ENCODE measurements at places on chromosomes 5 and 9.

- no peak for DNase-seq
Observed at GRCh38 chr5:167902298-167902697, 389.1 kb upstream of the WWC1 start.

GRCh38 chr9:130518943-130519799 is 60.2 kb upstream of the FUBP3 start:
- DNase-seq, result no peak

GRCh38 chr5:126053630-126054029 is 369.6 kb upstream of the GRAMD2B start:
- no peak for DNase-seq

- DNase-seq, result peak; percentile 50
Observed at GRCh38 chr9:106286249-106286648, 576.7 kb upstream of the ZNF462 start.

DNA sequence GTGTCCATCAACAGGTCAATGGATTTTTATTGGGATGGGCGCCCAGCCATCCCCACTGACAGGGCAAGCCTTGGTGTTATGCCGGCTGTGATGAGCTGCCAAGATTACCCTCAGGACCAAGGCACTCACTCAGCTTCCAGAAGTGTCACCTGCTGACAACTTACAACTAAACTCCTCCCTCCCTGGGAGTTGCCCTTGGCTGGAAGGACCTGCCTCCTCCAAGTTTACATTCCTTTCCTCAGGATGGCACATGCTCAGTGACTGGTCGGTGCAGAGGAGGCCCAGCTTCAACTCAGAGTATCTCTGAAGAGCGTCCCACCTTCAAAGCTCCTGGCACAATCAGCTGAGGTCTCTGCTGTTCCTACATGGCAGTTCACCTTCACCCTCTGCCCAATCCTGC is 52.5 kb upstream of the ZBTB43 start:
- DNase-seq, result no peak

DNA sequence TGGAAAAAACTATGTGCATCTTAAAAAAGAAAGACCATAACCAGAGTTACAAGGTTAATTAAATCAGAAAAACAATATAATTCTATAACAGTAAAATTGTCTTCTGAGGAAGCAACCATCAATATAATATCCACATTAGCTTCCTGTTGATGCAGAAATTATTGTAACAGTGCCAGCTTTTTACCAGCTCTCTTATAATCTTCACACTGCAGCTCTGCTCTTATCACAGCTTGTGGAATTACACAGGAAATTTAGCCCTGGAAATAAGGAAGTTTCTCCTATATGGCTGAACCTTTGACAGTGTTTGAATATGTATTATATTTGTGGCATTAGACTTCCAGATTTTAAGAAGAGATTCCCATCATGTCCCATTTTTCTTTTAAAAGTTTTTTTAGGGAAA is 49.1 kb upstream of the TEK start:
- DNase-seq, result peak; percentile 89

- DNase-seq, result no peak
Observed at GRCh38 chr9:101691657-101692056, 46.8 kb downstream of the GRIN3A start.

DNA sequence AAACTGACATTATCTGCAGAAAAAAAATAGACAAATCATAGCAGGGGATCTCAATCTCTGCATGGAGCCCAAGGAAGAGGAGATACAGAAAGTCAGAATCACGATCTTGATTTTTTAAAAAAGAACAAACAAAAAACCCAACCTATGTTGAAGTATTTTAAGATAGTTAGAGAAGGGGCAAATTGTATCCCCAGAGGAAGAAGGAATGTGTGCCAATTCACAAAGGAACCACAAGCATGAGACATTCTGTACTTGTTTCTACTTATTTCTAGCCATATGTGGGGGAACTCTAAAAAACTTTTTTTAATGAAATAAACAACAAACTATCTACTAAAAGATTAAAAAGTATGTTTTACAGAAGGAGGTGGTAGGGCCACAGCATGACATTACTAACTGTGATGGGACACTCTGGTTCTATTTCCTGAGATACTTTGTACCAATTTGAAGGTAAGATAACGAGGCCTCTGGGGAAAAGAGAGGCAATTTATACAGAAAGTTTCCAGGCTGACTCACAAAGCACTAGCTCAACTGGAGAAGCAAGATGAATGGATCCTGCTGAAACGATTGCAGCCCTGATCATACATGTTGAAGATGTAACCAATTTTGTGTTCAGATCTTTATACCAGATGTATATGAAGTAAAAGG is 22.5 kb downstream of the RANBP3L start:
- DNase-seq, result no peak

DNA sequence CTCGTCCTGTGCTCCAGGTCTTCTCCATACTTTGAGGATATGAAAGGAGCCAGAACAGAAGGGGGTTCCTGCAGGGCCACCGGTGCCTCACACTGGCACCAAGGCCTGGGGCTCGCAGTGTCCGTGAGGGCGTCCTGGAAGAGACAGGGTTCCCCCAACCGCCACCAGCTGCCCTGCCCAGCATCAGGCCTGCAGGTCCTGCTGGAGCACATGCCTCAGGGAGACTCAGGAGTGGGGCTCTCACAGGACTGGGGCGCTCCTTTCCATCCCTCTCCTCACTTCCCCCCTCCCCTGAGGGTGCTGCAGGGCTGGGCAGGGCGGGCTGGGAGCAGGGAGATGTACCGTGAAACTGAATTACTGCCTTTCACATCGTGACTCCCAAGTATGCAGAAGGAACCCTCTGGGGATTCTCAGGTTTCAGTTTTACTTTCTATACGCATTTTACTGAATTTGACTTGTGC is 31.7 kb downstream of the CEP72 start:
- DNase-seq, result no peak

DNA sequence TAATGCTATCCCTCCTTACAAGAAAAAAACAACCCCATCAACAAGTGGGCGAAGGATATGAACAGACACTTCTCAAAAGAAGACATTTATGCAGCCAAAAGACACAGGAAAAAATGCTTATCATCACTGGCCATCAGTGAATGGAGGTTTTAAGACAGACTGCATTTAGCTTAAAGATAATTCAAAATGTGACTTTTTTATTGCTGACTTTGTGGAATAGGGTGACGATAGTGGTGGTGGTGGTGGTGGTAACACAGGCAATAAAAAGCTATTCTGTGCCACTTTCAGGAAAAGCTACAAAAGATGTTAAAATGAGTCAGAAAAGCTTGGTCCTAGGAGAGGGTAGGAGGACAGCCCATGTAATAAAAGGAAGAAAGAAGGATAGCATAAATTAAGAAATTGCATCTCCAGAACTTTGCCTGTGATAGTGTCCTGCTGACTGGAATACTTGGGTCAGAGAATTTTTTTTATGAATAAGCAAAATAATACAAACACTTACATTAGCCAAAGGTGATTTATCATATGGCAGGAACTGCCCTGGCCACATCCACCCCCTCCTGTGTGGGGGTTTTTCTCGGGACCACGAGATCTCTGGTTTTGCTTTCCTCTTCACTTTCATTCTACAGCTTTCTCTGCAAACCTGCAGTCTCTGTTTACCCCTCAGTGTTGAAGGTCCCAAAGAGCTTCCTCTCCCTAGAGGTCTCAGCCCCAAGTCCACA is 186.7 kb downstream of the DRD1 start:
- DNase-seq, result no peak
